ENCODE measurements at places on chromosomes 12 and 14. TPM values are rescaled to one million over a fixed set of nuclear protein-coding genes. Genes with fewer than 3 reads are reported as not detected.

Gene ABHD12B
- total RNA-seq, result 55.0 TPM

Gene C12orf56
- total RNA-seq, result 4.5 TPM

Gene NOS1
- total RNA-seq, result 0.68 TPM

Gene PLD4
- not detected for total RNA-seq

Gene METTL25
- total RNA-seq, result 9.5 TPM

Gene EXOC3L4
- 2.1 TPM for total RNA-seq

Gene SERPINA10
- not detected for total RNA-seq

Gene CELA1
- total RNA-seq, result not detected

Gene RNASE3
- not detected for total RNA-seq

Gene SMIM41
- not detected for total RNA-seq

Gene C12orf50
- total RNA-seq, result 0.09 TPM

Gene SERPINA12
- total RNA-seq, result not detected

Data from endodermal cell (in vitro differentiated cells).